ENCODE measurements at places on chromosomes 4 and X. TPM values are rescaled to one million over a fixed set of nuclear protein-coding genes. Genes with fewer than 3 reads are reported as not detected.

Gene REELD1
- not detected for total RNA-seq

Gene LRCH2
- not detected for total RNA-seq

Gene NPY5R
- total RNA-seq: not detected

Gene FMR1NB
- total RNA-seq: not detected

Gene NPY2R
- total RNA-seq: not detected

Gene NLRP2B
- total RNA-seq: not detected

Gene CSAG1
- total RNA-seq: not detected

Gene DIPK2B
- not detected for total RNA-seq

Gene FAM47B
- not detected for total RNA-seq

Gene ASB12
- total RNA-seq: not detected

Gene TENM3
- total RNA-seq: not detected

Gene SMIM10
- total RNA-seq: 0.19 TPM

Gene LEF1
- total RNA-seq: 111 TPM

Gene STAG2
- total RNA-seq: 90.1 TPM

Gene UGT2B10
- not detected for total RNA-seq

Gene SSX4
- not detected for total RNA-seq

Gene PABPC5
- not detected for total RNA-seq

Gene HGFAC
- not detected for total RNA-seq

Gene MND1
- total RNA-seq: 36.1 TPM

Gene TMEM144
- not detected for total RNA-seq

Gene CXCL8
- total RNA-seq: 0.56 TPM

Gene CXCR3
- 28.5 TPM for total RNA-seq

Gene TMEM31
- 0.52 TPM for total RNA-seq

Gene ANK2
- 0.82 TPM for total RNA-seq

Gene HELT
- total RNA-seq: not detected

Gene SLC30A9
- total RNA-seq: 43.3 TPM

Gene RS1
- total RNA-seq: not detected

Gene FGFR3
- 0.27 TPM for total RNA-seq

Gene HSFX2
- not detected for total RNA-seq

Gene CASP3
- total RNA-seq: 54.0 TPM

Gene USP17L26
- not detected for total RNA-seq

Gene SEC24D
- 41.0 TPM for total RNA-seq

Gene GLUD2
- 1.4 TPM for total RNA-seq

Gene SMR3B
- total RNA-seq: not detected

Gene SRPX2
- not detected for total RNA-seq

Gene PCDH10
- not detected for total RNA-seq

Data from activated CD4-positive, alpha-beta memory T cell treated with anti-CD3 and anti-CD28 coated beads for 36 hours (primary cell).